ENCODE measurements at places on chromosomes 2 and 18.

DNA sequence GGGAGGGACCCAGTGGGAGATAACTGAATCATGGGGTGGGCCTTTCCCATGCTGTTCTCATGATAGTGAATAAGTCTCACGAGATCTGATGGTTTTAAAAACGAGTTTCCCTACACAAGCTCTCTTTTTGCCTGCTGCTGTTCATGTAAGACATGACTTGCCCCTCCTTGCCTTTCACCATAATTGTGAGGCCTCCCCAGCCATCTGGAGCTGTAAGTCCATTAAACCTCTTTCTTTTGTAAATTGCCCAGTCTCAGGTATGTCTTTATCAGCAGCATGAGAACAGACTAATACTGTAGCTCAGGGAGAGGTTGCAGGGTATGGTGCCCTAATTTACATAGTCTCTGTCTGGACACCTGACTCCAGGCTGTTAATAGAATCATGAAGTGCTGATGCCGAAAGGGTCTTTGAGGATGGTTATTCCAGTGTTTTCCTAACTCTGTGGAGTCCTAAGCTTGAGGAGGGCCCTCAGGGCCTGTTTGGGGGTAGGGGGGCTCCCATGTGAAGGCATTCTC, 343.2 kb downstream of the ALK start:
- no peak for DNase-seq

- DNase-seq, result no peak
Measured at GRCh38 chr2:152497481-152498052, 162.6 kb downstream of the FMNL2 start.

GRCh38 chr2:30368258-30368657, 78.8 kb upstream of the LCLAT1 start:
- no peak for DNase-seq

DNA sequence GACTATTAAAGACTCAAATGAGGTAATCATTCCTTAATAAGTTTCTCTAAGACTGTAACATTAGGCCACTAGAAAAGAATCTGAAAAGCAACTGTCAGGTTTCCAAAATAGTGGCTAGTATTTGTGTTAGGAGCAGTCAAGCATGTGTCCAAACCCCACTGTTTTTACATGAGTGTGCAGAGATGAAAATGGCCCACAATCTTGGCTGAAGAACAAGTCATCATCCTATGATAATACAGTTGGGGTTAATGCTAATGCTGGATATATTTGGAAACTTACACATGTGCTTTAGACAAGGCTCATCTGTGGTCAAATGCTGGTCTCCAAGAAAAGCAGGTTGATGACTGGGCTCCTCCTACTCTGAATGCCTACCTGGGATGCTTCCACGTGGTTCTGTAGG, 73.6 kb downstream of the MAIP1 start:
- DNase-seq, result no peak

- DNase-seq, result no peak
Measured at GRCh38 chr2:10097352-10098148, 17.3 kb upstream of the CYS1 start.
